GM23338 (cell line): ENCODE measurements at places on chromosomes 16 and 17.

DNA sequence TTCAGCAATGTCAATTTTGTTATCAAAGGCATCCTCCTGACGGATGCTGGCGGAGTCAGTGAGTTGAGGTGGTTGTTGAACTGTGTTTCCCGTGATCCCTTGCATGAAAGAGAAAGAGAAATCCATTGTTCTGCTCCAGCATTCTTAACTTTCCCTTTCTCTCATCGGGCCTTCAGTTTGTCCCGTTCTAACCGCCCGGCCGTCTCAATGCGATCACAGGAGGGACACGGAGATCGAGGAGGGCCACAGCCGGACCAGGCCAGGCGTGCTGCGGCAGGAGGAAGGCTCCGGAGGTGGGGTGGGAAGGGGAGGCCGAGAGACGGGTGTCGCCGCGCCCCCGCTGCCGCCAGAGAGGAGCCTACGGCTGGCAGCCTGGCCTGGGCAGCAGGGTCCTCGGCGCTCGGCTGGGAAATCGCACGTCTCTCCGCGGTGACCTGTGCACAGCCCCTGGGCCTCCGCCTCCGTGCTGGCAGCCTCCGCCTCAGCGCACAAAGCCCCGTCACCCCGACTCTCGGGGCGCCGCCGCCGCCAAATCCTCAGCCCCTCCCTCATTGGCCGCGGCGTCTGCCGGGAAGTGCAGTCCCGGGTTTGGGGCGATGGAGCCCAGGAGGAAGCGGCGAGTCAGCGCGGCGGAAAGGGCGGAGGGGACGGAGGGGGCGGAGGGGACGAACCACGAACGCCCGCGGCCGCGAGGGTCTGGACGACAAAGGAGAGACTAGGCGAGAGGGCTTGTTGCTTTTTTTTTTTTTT is 38.1 kb downstream of the SOST start:
- peak; percentile 83 for DNase-seq

DNA sequence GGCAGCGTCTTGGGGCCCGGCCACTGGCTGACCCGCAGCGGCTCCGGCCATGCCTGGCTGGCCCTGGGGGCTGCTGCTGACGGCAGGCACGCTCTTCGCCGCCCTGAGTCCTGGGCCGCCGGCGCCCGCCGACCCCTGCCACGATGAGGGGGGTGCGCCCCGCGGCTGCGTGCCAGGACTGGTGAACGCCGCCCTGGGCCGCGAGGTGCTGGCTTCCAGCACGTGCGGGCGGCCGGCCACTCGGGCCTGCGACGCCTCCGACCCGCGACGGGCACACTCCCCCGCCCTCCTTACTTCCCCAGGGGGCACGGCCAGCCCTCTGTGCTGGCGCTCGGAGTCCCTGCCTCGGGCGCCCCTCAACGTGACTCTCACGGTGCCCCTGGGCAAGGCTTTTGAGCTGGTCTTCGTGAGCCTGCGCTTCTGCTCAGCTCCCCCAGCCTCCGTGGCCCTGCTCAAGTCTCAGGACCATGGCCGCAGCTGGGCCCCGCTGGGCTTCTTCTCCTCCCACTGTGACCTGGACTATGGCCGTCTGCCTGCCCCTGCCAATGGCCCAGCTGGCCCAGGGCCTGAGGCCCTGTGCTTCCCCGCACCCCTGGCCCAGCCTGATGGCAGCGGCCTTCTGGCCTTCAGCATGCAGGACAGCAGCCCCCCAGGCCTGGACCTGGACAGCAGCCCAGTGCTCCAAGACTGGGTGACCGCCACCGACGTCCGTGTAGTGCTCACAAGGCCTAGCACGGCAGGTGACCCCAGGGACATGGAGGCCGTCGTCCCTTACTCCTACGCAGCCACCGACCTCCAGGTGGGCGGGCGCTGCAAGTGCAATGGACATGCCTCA is 773 bp downstream of the NTN3 start:
- peak; percentile 44 for DNase-seq

DNA sequence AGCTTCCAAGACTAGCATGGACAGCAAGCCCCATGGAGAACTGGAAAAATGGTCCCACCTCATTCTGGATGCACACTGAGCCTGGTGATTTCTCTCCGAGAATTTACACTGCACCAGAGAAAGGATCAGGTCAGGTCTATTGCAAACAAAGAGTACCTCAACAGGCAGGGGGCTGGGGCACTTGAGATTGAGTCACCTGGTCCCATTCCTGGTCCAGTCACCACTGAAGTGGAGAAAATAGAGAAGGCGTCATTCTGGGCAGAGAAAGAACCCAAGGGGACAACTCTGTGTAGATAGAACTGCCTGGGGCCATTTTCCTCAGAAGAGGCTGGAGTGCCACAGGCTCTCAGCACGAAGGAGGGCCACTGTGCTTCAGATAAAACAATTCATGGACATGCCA is 38.4 kb downstream of the CENPV start:
- DNase-seq: no peak

GRCh38 chr17:57459286-57459915 is 203.1 kb downstream of the MSI2 start:
- no peak for DNase-seq

GRCh38 chr17:63550817-63551639 is 751 bp downstream of the DCAF7 start:
- DNase-seq: peak; percentile 56

- DNase-seq: peak; percentile 89
Observed at GRCh38 chr17:38704606-38705522, at the start of gene MLLT6. Gene MLLT6 (plus strand): TSS chr17:38705273. CDS start chr17:38705633, 360 bp downstream.

GRCh38 chr17:3961564-3962047 is 2.6 kb downstream of the ATP2A3 start:
- DNase-seq: no peak

- no peak for DNase-seq
Observed at GRCh38 chr17:47774987-47775580, 42.0 kb downstream of the TBX21 start.

DNA sequence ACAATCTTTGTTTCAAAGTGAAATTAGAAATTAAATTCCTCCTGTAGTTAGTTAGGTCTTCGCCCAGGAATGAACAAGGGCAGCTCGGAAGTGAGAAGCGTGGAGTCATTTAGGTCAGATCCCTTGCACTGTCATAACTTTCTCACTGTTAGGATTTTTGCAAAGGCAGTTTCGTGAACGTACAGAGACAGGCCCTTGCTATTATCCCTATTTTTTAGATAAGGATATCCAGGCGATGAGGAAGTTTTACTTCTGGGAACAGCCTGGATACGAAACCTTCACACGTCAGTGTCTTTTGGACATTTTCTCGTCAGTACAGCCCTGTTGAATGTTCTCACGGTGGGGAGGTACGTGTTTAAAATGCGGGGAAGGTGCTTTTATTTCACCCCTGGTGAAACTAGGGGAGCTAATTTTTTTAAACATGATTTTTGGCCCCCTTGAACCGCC is 318 bp upstream of the RBL2 start:
- DNase-seq: no peak

GRCh38 chr17:58568044-58568799 is 53.8 kb upstream of the MTMR4 start:
- peak; percentile 32 for DNase-seq

- no peak for DNase-seq
Observed at GRCh38 chr16:81716478-81717225, 62.4 kb upstream of the PLCG2 start.

DNA sequence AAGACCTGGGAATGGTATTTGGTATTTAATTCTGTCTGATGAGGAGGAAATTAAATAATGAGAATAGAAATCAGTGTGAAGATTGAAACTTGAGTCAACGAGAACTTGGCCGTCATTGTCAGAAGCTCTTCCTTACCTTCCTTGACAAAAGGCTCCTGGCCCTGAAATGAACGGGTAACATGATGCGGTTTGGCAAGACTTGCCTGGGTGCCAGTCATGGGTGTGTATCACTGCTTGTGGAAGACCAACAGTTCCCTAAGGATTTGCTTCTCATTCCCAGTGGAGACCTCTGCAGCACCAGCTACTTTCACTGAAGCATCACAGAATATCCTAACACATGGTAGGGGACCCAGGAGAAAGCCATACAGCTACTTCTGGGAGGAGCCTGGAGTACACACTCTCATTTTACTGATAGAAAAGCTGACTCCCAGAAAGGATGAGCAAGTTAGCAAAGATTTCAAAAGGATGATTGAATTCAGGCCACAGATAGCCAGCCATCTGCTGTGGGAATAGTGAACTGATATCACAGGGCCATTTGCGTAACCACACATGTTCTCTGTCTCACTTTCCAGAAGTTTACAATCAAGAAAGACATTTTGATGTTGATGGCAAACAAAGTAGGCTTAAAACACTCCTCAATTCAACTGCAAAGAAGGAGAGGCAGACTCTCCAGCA is 258.1 kb upstream of the SALL1 start:
- no peak for DNase-seq

DNA sequence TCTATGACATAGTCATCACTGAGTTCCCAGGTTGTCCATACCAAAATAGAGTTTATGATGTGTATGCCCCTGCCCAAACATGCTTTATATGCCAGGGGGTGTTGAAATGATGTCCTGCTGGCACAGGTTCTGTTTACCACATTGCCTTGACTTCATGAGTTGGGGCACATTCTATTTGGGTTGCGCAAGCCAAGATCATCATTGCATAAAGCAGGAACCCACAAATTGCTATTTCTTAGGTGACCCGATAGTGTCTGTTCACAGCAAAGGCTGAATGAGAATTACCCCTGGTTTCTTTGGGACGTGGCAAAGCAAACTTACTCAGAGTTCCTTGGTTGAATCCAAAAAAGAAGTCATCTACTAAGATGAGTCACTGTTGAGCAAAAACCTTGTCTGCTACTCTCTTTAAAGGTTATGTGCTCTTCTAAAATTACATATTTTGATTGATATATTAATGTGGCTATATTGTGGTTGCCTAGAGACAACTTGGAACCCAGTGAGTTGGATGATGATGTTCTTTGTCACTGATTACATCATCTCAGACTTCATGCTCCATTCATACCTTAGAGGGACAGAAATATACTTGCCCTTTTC is 912.6 kb upstream of the SOX9 start:
- no peak for DNase-seq

DNA sequence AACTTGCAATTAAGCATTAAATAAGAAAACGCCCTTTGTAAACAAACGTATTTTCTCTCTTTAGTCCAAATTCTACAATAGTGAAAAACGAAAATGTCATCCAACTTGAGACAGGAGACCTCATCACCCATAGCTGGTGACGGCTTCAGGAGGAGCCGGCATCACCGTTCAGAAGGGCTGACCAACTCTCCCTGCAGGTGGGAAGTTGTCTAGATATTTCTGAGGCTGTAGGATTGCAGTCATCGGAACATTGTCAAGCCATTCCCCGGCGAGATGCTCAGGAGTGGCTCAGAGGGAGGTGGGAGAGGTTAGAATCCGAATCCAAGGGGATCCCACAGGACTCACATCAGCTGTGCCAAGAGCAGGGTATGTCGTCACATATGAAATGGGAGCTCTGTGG is 76.7 kb downstream of the RBFOX3 start:
- no peak for DNase-seq

DNA sequence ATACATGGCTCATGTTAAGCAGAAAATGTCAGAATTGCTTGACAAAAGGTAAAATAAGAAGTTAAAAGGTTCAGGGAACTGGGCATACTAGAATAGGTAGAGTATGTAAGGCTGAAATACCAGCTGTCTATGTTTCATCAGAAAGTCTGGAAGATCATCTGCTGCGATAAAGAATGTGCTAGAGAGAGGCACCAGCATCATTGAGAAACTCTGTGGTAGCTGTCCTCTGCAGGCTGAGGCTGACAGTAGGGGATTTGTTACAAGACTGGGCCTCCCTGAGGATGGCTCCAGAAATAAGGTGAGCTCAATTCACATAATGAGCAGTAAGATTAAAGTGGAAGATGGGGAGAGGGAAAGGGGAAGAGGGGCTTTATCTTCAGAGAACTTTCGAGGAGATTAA is 4.5 kb upstream of the ZNF287 start:
- DNase-seq: no peak

DNA sequence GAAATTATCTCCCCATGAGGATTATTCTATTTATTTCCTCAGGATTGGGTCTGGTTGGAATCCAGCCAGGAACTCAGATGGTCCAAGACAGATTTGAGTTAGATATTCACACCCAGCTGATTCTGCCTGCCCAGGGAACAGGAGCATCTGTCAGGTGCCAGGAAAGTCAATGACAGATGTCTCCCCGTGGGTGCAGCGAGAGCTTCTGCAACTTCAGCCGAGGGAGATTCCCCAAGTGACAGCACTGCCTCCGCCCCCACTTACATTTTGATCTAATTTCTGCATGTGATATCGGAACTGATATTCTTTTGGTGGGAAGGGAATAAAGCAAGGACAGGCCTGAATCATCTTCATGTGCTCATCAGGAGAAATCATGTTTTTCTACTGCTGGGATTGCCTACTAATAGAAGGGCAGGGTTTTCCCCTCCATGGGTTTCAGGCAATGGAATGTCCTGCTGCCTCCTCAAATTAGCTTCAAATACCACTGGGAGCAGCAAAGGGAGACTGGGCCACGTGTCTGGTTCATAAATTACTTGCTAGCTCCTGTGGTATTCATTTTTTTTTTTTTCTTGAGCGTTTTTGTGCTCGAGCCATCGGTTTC is 15.7 kb upstream of the DHX8 start:
- DNase-seq: no peak

- DNase-seq: no peak
Observed at GRCh38 chr17:50107790-50108414, 12.8 kb downstream of the PDK2 start.

GRCh38 chr17:67390006-67390645 is 13.0 kb downstream of the PITPNC1 start:
- DNase-seq: no peak

DNA sequence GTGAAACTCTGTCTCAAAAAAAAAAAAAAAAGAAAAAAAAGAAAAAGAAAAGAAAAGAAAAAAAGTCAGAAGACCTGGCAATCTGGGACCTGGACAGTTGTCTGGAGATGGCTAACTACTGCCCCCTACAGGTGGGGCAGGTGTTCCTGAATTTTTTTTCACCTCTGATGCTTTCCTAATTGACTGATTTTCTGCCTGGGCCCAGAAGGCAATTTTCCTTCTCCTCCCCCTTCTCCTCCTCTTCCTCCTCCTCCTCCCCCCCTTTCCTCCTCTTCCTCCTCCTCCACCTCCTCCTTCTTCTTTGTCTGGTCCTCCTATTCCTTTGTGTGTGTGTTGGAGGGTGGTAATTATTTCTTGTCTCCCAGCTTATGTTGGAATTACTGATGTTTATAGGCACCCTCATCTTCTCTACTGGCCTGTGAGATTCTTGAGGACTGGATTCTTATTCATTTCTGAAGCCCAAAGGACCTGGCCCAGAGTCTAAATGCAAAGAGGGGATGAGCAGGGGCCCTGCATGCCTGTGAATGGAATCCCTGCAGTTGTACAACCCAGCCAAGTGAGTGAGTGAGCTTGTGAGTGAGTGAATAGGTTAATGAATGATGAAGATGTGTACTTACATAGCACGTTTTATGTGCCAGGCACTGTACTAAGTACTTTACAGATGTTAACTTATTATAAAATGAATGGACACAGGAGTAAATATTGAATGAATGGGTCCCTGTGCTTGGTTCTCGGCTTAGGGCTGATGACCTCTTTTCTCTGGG is 26.9 kb downstream of the IRX5 start:
- peak; percentile 67 for DNase-seq

- DNase-seq: no peak
Observed at GRCh38 chr16:17365211-17365541, 105.6 kb downstream of the XYLT1 start.

GRCh38 chr16:60704726-60705125 is 1331.5 kb downstream of the CDH8 start:
- no peak for DNase-seq

- no peak for DNase-seq
Observed at GRCh38 chr16:56763291-56763916, 33.5 kb downstream of the NUP93 start.
